ENCODE measurements at places on chromosomes 11 and 22. TPM values are rescaled to one million over a fixed set of nuclear protein-coding genes. Genes with fewer than 3 reads are reported as not detected.

The TBX10 gene
- not detected for total RNA-seq

The SUSD2 gene
- total RNA-seq: 0.44 TPM

The OR5A1 gene
- total RNA-seq: not detected

The MPZL3 gene
- total RNA-seq: 0.86 TPM

The LRRC32 gene
- total RNA-seq: 14.7 TPM
